ENCODE measurements at places on chromosomes 5 and 9. TPM values are rescaled to one million over a fixed set of nuclear protein-coding genes. Genes with fewer than 3 reads are reported as not detected.

DNA sequence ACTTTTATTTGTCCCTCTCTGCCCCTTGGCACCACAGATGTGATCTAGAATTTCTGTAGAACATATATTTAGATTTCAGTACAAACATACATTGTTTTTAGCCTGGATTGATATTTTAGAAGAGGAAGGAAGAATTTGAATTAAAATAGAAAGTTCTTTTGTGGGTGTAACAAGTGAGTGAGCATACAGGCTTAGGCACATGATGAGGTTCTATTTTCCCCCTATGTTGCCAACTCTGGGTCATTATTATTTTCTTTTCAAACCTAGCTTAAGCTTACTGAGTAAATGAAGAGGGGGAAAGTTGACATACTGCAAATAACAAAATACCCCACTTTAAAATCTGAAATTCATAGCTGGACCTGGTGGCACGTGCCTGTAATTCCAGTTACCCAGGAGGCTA, 102.9 kb downstream of the GCNT1 start:
- no peak for DNase-seq

DNA sequence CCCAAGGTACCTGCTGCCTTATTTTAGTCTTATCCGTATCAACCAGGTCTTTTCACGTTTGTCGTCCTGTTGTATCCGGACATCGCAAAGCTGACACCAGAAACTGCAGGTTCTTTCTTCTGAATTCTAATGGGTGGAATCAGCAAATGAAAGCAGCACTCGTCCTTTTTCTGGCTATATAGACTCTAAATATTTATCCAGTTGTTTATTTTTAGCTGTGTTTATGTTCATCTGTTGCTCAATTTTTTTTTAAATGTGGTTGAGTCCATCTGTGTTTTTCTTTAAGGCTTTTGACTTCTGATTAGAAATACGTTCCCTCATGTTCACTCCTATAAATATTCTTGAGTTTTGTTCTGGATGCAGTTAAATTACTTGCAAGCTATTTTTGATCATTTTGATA, 831.7 kb downstream of the MTRR start:
- no peak for DNase-seq

GRXCR2 gene
- not detected for total RNA-seq

GRCh38 chr9:5438301-5439162, 807 bp upstream of the PLGRKT start:
- peak; percentile 66 for DNase-seq
